Nasal cavity respiratory epithelium epithelial cell of viscerocranial mucosa (primary cell): ENCODE measurements at places on chromosomes 6 and 20. TPM values are rescaled to one million over a fixed set of nuclear protein-coding genes. Genes with fewer than 3 reads are reported as not detected.

Gene SLA2
- not detected in 2 replicates for total RNA-seq

Gene MLN
- total RNA-seq = not detected in 2 replicates

Gene SMIM29
- 9.6 and 12.9 TPM in 2 replicates for total RNA-seq

Gene KIF25
- total RNA-seq = not detected in 2 replicates

Gene ROS1
- under 0.01 and 0.57 TPM in 2 replicates for total RNA-seq
